T-cell (primary cell): ENCODE measurements at places on chromosomes 7 and 10.
A peak's percentile ranks its signal among the peaks of the same experiment; 100 is the strongest.

DNA sequence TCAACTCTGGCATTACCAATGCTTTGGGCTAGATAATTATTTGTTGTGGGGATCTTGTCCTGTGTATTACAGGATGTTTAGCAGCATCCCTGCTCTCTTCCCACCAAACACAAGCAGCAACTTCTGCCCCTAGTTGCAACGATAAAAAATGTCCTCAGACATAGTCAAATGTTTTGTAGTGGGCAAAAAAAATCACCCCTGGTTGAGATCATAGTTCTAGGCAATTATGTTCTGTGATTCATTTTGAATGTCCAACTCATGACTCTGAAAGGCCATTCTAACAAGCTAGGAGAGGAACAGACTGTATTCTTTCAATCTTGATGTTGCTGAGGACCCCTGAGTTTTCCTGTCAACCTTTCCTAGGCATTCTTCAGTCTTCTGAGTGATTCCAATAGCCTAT is 79.5 kb downstream of the RTKN2 start:
- no peaks in the 10 kb centered on the region for H3K27me3 ChIP-seq
- no peak for DNase-seq
- no peaks in the 10 kb centered on the region for H3K36me3 ChIP-seq

GRCh38 chr7:191105-191980 is 1.0 kb upstream of the FAM20C start:
- DNase-seq: no peak
- H3K4me1 ChIP-seq: peaks cover 10% of the 10 kb centered on the region
- H3K4me3 ChIP-seq: no peak overlapping the region
- no peaks in the 10 kb centered on the region for H3K36me3 ChIP-seq
- no peak overlapping the region for H3K27ac ChIP-seq
- peaks cover 57% of the 10 kb centered on the region for H3K27me3 ChIP-seq

- H3K36me3 ChIP-seq: peaks cover 3% of the 10 kb centered on the region
- H3K4me3 ChIP-seq: no peak overlapping the region
- H3K4me1 ChIP-seq: no peaks in the 10 kb centered on the region
- no peak for DNase-seq
Measured at GRCh38 chr7:94556028-94556427, 46.4 kb downstream of the CASD1 start.

GRCh38 chr10:86979977-86980448 is 11.7 kb downstream of the ADIRF start:
- peaks cover 9% of the 10 kb centered on the region for H3K27me3 ChIP-seq
- H3K36me3 ChIP-seq: no peaks in the 10 kb centered on the region
- no peak overlapping the region for H3K4me3 ChIP-seq

- H3K27ac ChIP-seq: no peak overlapping the region
- no peaks in the 10 kb centered on the region for H3K27me3 ChIP-seq
- no peaks in the 10 kb centered on the region for H3K36me3 ChIP-seq
- no peak for DNase-seq
- no peak overlapping the region for H3K4me3 ChIP-seq
Measured at GRCh38 chr7:143434660-143435059, 8.6 kb upstream of the TAS2R60 start.

DNA sequence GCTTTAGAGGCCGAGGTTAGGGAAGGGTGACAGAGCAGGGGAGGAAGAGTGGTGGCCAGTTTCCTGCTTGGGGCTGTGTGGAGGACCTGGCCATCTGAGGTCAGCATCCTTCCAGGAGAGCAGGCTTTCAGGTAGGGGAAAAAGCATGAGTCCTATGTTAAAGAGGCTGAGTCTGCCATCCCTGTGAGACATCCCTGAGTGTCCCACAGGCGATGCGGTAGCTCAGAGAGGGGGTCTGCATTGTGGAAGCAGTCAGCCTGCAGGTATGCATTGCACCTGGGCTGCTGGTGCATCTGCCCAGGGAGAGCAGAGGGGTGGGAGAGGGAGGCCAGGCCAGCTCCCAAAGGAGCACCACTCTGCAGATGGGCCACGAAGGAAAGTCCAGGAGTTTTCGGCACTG is 282.1 kb upstream of the ZNF32 start:
- no peak overlapping the region for H3K27ac ChIP-seq
- DNase-seq: no peak
- no peaks in the 10 kb centered on the region for H3K4me1 ChIP-seq
- no peaks in the 10 kb centered on the region for H3K36me3 ChIP-seq

- no peaks in the 10 kb centered on the region for H3K4me1 ChIP-seq
- H3K4me3 ChIP-seq: no peak overlapping the region
- no peaks in the 10 kb centered on the region for H3K36me3 ChIP-seq
- no peak for DNase-seq
- no peak overlapping the region for H3K27ac ChIP-seq
Measured at GRCh38 chr10:78909221-78909620, 159.5 kb upstream of the ZMIZ1 start.

- no peaks in the 10 kb centered on the region for H3K27me3 ChIP-seq
- no peak overlapping the region for H3K4me3 ChIP-seq
- no peak overlapping the region for H3K27ac ChIP-seq
- no peak for DNase-seq
- peaks cover 2% of the 10 kb centered on the region for H3K36me3 ChIP-seq
Measured at GRCh38 chr10:70504521-70505358, 26.2 kb downstream of the PALD1 start.

DNA sequence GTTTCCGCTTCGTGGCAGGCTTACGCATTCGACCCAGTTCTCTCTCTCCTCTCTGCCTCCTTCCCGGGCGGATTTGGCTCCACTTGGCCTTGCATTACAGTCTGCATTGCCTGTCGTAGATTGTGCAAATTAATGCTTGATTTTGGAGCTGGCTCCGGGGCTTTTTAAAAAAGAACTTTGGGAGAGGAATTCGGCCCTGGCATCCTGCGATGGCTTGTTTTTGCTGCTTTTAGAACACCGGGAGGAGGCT is 767 bp downstream of the EIF4EBP2 start:
- H3K4me1 ChIP-seq: peaks cover 11% of the 10 kb centered on the region
- H3K4me3 ChIP-seq: peak overlapping the region; percentile 69
- peaks cover 7% of the 10 kb centered on the region for H3K36me3 ChIP-seq

DNA sequence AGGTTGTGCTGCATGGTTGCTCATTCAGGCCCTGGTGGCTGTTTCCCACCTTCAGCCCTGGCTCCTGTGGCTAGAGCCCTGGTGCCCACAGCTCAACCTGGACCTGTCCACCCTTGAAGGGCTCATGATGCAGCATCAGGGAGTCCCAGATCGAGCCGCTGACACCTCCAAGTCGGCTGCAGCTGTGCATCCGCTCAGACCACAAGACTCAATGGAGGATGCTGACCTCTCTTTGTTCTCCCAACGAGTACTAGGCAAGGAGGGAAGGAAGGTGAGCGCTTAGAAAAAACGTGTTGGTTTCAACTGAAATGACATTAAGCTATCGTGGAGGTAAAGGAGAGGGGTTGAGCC is 9.5 kb upstream of the C10orf95 start:
- H3K4me1 ChIP-seq: peaks cover 5% of the 10 kb centered on the region
- no peak for DNase-seq
- H3K4me3 ChIP-seq: peak overlapping the region; percentile 75
- no peaks in the 10 kb centered on the region for H3K27me3 ChIP-seq
- H3K36me3 ChIP-seq: peaks cover 6% of the 10 kb centered on the region

GRCh38 chr7:116592445-116592844 is 67.6 kb downstream of the CAV1 start:
- H3K4me1 ChIP-seq: no peaks in the 10 kb centered on the region
- H3K4me3 ChIP-seq: no peak overlapping the region
- no peaks in the 10 kb centered on the region for H3K36me3 ChIP-seq
- H3K27ac ChIP-seq: no peak overlapping the region
- DNase-seq: no peak
- H3K27me3 ChIP-seq: peaks cover 12% of the 10 kb centered on the region

DNA sequence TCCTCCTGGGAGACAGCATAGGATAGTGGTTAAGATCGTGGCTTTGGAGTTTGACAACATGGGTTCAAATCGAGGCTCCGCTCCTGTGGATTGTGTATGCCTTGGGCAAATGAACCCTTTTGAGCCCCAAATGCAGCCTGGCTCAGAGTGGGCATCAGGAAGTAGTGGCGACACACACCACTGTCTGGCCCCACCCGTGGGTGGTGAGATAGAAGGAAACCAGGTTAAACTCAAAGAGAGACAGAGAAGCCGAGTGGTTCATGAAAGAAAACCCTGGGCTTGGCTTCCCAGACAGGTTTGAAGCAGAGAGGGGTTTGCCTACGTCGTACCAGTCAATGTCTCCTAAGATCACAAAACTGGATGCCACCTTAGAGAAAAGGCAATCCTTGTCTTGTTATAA is 57.7 kb downstream of the PRTFDC1 start:
- peaks cover 17% of the 10 kb centered on the region for H3K4me1 ChIP-seq
- H3K36me3 ChIP-seq: no peaks in the 10 kb centered on the region
- DNase-seq: peak; percentile 9
- no peaks in the 10 kb centered on the region for H3K27me3 ChIP-seq

GRCh38 chr10:69965086-69965485 is 87.6 kb upstream of the MACROH2A2 start:
- no peak overlapping the region for H3K4me3 ChIP-seq
- H3K27ac ChIP-seq: no peak overlapping the region
- H3K36me3 ChIP-seq: no peaks in the 10 kb centered on the region
- DNase-seq: no peak
- no peaks in the 10 kb centered on the region for H3K27me3 ChIP-seq

DNA sequence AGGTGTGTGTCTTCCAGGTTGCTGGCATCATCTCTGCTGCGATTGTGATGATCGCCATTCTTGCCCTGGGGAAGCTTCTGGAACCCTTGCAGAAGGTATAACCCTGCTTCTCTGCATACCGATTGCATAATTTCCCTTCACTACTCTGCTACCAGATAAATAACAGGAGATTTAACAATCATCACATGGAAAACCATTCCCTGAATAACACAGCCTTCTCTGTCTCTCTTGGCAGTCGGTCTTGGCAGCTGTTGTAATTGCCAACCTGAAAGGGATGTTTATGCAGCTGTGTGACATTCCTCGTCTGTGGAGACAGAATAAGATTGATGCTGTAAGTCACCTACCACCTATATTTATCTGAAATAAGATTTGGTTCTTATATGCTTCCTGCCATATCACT is 33.8 kb downstream of the SLC26A4 start:
- H3K27me3 ChIP-seq: peaks cover 3% of the 10 kb centered on the region
- no peak overlapping the region for H3K4me3 ChIP-seq
- H3K4me1 ChIP-seq: no peaks in the 10 kb centered on the region
- H3K27ac ChIP-seq: no peak overlapping the region
- H3K36me3 ChIP-seq: no peaks in the 10 kb centered on the region
- DNase-seq: no peak

- H3K36me3 ChIP-seq: no peaks in the 10 kb centered on the region
- DNase-seq: no peak
- H3K27ac ChIP-seq: no peak overlapping the region
- H3K4me3 ChIP-seq: no peak overlapping the region
- H3K27me3 ChIP-seq: peaks cover 12% of the 10 kb centered on the region
- no peaks in the 10 kb centered on the region for H3K4me1 ChIP-seq
Measured at GRCh38 chr7:132750530-132751217, 174.4 kb upstream of the PLXNA4 start.

GRCh38 chr7:95781961-95782586 is 9.7 kb downstream of the DYNC1I1 start:
- no peak overlapping the region for H3K4me3 ChIP-seq
- H3K36me3 ChIP-seq: no peaks in the 10 kb centered on the region
- H3K27me3 ChIP-seq: peaks cover 3% of the 10 kb centered on the region
- DNase-seq: no peak
- H3K4me1 ChIP-seq: no peaks in the 10 kb centered on the region

DNA sequence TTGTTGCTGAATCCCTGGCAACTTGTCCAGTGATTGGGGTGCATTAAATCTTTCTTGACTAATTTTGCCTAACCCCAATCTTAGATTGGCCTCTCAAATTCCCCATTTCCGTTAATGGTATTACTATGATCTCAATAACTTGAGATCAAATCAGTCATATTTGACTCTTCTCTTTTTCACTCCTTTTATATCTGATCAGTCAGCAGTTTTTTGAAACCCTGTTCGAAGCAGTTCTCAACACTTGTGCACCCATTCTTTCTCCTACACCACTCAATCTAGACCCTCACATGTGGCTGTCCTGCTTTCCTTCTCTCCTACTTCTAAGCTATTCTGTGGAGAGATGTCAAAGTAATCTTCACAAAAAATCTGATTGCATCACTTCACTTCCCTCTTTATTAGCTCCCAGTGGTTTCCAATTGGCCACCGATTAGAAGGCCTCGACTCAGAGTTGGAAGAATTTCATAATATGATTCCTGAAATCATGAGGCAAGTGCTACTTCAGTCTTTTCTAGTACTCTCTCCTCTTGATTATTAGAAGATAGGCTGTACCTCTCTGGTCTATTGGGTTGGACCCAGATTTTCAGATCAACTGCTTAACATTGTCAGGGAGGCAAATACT is 128.9 kb downstream of the ZNF365 start:
- no peaks in the 10 kb centered on the region for H3K36me3 ChIP-seq
- no peak overlapping the region for H3K27ac ChIP-seq
- no peak overlapping the region for H3K4me3 ChIP-seq

- H3K27me3 ChIP-seq: no peaks in the 10 kb centered on the region
- no peaks in the 10 kb centered on the region for H3K36me3 ChIP-seq
- H3K4me1 ChIP-seq: no peaks in the 10 kb centered on the region
- H3K4me3 ChIP-seq: no peak overlapping the region
- H3K27ac ChIP-seq: no peak overlapping the region
- no peak for DNase-seq
Measured at GRCh38 chr7:84070770-84071169, 123.8 kb downstream of the SEMA3A start.

DNA sequence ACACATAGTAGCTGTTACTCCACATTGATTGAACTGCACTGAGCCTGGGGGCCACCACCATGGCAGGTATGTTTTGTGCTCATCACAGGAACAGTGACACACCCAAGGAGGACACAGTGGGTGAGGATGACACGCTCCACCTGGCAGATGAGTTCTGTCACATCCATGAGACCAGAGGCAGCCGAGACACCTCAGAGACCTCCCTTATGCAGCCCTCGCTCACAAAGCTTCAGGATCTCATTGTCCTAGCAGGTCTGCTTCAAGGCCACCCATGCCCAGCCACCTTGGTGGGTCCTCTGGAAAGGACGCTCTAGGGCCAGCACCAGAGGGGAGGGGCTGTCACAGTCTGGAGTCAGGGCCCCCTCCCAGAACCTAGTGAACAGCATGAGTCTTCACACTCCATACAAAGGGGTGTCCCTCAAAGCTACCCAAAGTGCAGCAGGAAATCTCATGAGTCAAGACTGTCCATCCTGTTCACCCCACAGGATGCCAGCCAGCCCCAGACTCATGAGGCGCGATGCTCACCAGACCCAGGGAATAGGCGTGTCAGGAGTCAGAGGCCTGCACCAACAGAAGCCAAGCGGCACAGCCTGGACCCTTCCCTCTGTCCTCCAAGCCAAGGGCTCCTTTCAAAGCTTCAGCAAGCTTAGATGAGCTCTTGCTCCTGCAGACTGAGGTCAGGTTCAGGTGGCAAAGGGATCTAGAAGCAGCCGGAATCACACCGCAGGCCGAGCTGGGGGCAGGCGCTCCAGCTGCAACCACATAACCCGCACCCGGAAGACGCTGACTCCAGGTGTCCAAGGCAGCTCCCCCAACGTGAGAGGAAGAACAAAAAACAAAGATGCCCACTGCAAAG is 9.6 kb downstream of the FAM53B start:
- peak overlapping the region; percentile 90 for H3K27ac ChIP-seq
- H3K36me3 ChIP-seq: no peaks in the 10 kb centered on the region
